ENCODE measurements at places on chromosomes 1 and 21.

DNA sequence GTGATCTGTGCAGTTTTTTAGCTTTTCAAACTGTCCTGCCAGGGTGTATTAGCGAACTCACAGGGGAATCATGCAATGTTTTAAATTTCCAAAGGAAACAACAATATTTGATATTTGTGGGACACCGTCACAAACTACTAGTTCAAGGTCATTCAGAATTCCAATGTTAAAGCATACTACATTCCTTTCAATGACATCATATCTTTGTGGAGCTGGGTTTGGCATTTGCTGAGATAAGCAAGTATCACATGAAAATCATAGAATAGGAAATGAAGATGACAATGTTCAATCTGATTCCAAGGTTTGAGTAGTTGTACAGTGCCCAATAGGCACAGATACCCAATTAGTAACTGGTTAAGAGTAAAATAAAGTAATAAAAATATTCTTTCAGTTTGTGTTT is 35.6 kb downstream of the NUF2 start:
- DNase-seq = no peak

GRCh38 chr1:37439349-37439995 is 34.9 kb upstream of the ZC3H12A start:
- no peak for DNase-seq

DNA sequence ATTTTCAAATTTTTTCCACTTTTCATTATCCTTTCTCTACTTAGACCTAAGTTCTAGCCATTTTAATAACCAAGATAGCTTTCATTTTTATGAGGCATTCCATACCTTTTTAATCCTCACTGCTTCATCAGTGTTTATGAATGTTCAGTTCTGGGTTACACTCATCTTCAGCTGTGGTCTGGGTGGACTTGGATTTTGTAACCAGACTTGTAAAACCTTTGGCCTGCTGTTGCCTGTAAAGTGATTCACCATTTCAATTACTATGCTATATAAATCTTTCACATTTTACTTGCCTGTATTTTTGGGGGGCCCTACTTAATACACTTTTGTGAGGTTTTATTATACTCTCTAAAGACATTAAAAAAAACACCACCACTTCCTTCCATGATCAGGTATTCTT is 46.2 kb downstream of the USP25 start:
- DNase-seq = no peak

- DNase-seq = no peak
These were observed 18.8 kb downstream of the RGS13 start for GRCh38 chr1:192654591-192655251.

GRCh38 chr1:222037720-222038119 is 295.8 kb upstream of the DUSP10 start:
- DNase-seq = no peak

Data from epithelial cell of proximal tubule (primary cell).